Mesenteric fat pad (tissue), 1 donor: ENCODE measurements at places on chromosomes 13 and 19. TPM values are rescaled to one million over a fixed set of nuclear protein-coding genes. Genes with fewer than 3 reads are reported as not detected.

ENOX1 gene
- total RNA-seq = 8.2 TPM

SLC25A41 gene
- not detected for total RNA-seq

DIAPH3 gene
- total RNA-seq = 0.26 TPM

ATP4B gene
- not detected for total RNA-seq

NDUFA7 gene
- 39.9 TPM for total RNA-seq

RASGRP4 gene
- total RNA-seq = 8.4 TPM

TIMM29 gene
- total RNA-seq = 14.4 TPM

CCDC61 gene
- total RNA-seq = 9.8 TPM

CCDC122 gene
- total RNA-seq = 2.4 TPM

GRIN2D gene
- 0.48 TPM for total RNA-seq

STOML3 gene
- not detected for total RNA-seq

DNA sequence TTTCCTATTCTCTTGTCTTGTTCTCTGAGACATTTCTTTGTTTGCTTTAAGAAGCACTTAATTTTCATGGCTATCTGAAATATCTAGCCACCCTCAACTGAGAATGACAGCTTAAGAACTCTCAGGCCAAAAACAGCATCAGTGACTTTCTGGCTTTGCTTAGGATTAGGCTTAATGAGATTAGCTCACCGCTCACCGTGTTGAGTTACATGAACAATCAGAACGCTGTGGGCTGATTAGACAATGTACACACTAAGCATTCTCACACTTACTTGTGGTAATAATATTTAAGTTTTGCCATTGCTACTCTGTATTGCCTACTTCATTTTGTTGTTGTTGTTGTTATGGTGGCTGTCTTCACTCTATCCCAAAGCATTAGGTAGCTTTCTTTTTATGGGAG is 1283.6 kb downstream of the UQCRFS1 start:
- no peak for DNase-seq

DNA sequence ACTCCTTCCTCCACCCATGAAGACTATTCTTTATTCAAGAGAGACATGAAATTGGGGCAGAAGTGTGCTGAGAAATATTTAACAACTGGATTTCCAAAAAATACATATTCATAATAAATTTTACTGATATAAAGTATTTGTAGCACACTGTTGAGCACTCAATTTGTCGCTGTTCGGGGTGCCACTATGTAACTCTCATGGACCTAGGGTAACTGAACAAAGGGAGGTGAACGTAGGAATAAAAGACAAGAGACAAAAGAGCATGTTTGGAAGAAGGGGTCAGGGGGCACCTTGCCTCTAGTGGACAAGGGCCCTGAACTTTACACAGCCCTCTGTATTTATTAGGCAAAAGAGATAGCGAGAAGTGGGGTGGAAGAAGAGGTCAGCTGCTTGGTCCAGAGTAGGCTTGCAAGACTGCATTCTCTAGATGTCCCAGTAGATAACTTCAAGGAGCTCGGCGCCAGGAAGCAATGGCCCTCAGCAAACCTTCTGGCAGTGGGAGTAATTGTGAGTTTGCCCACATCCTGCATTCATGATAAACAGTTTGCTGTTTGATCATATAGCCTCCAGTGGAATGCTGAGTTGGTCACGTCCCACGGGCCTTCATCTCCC is 4.5 kb upstream of the ZNF175 start:
- DNase-seq = no peak

DNA sequence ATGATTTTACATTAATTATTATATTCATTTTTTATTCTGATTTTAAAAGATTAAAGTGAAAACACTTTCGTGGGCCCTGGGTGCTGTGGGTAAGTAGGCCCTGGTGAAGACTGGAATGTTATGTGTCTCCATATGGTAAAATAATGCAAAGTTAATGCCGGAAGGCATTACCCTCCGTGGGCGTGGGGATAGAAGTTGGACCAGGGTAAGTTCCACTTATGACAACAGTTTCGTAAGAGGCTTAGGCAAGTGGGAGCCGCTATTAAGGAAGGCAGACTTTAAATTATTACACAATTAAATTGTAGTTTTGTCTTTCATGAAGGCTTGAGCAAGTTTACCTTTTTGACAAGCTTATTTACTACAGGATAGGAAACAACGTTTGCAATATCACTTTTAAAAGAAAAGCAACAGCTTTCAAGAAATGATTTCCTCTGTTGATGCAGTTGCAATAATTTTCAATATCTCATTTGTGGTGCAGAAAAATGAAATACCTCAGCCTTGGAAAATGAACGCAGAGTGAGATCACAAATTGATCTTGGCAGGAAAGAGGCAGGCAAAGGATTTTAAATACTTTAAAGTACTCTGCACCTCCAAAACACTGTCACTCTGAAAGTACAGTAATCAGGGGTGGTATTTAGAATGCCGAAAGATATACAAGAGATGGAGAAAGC is 310.6 kb downstream of the DCT start:
- no peak for DNase-seq

DNA sequence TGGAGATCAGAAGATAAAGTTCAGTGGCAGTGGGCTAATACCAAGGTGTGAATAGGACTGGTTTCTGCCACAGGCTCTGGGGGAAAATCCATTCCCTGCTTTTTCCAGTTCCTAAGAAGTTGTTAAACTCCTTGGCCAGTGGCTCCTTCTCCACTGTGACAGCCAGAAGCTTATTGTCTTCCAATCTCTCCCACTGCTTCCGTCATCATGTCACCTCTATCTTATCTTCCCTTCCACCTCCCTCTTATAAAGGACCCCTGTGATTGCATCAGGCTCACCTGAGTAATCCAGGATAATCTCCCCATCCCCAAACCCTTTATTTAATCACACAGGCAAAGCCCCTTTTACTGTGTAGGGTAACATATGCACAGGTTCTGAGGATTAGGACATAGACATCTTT is 431.2 kb upstream of the SLC10A2 start:
- DNase-seq = no peak

GRCh38 chr13:77222909-77223308 is 104.0 kb downstream of the MYCBP2 start:
- DNase-seq = no peak

DNA sequence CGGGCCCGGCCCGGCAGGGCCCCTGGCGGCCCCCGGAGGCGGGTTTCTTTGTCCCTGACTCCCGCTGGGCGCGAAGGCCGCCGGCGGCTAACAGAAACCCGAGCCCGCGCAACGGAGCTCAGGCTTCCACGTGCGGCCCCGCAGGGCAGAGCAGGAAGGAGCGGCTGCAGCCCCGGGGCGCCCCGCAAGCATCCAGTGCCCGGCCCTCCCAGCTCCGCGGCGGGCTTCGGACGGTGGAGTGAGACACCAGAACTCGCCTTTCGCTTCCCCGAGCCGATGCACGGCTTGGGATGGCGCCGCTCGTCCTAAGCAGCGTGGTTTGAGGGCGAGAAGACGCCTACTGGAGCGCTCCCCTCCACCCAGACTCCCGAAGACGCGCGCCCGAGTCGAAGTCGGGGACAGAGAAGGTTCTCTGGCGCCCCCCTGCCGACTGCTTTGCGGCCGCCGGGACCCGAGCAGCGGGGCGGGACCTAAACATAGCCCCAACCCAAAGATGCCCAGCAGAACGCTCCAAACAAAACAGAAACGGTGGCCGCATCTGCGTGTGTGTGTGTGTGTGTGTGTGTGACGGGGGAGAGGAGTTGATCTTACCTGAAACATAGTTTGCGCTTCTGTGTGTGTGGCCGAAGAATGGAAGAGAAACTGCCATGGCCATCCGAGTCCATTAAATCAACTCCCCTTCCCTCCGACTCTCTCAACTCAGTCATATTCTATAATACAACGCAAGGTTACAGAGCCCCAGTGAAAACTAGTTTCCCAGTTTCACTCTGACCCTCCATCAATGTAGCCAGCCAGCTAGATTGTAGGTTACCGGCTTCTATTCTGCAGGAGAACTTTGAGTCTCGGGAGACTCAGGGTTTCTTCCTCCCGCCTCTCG is 629 bp upstream of the FGF9 start:
- DNase-seq = no peak

- no peak for DNase-seq
Observed at GRCh38 chr13:68929075-68929745, 1178.4 kb upstream of the ATXN8OS start.

GRCh38 chr19:39132344-39132969 is 6.9 kb downstream of the PAK4 start:
- no peak for DNase-seq

DNA sequence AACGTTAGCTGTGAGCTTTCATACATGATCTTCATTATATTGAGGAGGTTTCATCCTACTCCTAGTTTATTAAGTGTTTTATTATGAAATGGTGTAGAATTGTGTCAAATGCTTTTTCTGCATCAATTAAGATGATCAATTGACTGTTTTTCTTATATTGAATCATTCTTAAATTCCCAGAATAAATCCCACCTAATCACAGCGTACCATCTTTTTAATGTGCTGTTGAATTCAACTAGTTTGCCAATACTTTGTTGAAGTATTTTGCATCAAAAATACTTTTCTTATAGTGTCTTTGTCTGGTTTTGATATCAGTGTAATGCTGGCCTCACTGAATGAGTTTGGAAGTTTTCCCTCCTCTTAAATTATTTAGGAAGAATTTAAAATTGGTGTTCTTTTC is 138.6 kb upstream of the SGCG start:
- no peak for DNase-seq

DNA sequence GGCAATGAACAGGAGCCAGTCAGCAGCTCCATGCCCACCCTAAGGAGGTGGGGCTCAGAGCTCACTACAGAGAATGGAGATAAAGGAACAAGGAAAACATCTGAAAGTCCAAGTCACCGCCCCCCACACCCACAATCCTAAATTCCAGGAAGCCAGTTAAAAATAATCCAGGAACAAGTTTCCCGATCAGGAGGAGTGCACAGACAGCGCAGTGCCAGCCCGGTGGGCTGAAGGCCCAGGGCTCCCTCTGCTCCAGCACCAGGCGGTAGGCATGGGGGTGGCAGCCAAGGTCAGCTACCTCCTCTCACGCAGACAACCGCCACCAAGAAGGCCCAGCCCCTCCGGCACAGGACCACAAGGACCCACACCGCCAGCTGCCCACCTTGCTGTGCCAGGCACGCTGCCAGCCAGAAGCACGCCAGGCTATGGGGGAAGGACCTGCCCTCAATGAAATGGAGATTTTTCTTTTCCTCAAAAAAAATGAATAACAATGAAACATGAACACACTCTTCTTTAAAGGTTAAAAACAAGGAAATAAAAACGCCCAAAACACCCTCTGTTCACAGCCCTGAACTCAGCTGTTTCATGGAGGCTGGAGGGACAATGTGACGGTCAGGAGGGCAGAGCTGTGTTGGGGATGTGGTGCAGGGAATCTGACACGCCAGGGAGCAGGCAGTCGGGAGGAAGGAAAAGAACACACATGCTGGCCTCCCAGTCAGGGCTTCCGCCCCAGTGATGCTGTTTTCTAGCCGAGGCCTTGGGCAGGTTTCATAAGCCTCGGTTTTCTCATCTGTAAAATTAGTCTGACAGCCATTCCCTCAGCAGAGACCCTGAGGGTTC is 11.0 kb downstream of the STK24 start:
- DNase-seq = no peak

DNA sequence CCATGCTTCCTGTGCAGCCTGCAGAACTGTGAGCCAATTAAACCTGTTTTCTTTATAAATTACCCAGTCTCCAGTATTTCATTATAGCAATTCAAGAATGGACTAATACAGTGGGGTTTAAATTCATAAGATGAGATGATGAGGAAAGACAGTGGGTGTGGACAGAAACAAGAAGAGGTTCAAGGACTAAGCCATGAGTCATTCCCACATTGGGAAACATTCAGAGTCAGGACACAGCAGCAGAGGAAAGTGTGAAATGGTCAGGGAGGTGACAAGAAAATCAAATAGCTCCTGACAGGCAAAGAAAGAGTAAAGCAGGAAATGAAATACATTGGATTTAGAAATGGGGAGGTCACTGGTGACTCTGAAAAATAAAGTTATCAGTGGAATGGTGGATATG is 9.1 kb downstream of the ZNF841 start:
- DNase-seq = no peak

GRCh38 chr13:99859178-99860177 is 112.1 kb downstream of the ZIC5 start:
- no peak for DNase-seq

DNA sequence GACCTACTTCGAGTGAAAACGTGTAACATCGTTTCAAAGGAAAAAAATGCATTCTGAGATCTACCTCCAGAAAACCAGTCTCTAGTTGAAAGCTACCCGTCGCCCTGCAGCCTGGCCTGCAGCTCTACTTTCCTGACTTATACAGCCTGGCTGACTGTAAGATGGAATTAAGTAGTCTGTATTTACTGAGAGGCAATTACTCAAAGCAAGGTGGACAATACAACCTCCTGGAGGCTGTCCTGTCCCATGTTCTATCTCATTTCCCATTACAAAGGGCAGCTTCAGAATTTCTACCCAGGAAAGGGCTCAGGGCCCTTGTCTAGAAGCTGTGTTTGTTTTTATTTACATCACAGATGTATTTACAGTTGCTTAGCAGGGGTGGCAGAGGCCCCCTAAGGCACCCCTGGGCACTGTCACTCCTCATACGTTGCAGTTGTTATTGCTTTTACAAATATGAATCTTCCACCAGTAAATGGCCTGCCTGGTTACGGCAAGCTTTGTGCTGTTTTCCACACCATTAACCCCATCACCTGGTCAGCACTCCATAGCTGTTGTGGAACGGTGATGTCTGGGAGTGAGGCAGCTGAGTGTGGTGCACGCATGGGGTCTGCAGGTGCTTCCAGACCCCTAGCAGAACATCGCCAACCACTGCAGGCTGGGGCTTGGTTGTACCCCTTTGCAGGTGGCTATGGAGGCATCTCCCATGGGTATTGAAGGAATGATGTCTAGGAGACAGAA is 46.3 kb upstream of the MTIF3 start:
- no peak for DNase-seq

- no peak for DNase-seq
Observed at GRCh38 chr13:25231517-25231916, 55.8 kb downstream of the MTMR6 start.

DNA sequence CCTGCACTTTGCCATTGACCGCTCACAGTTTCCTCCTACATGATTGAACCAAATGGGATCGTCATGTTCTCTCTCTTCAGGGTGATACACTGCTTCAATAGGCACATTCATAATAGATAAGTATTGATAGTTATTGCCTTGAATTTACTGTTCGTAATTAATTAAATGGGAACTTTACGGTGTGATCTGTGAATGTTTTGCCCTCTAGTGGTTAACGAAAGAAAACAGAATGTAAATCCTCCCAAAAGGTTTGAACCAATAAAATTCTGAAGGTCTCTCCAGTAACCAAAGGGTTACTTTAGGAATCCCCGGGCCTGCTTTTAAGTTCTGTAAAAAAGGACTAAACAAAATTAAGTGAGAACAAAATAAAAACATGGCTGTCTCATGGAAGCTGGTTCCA is 389.3 kb downstream of the DACH1 start:
- no peak for DNase-seq

- DNase-seq = no peak
Observed at GRCh38 chr19:35766571-35767104, 8.7 kb downstream of the PROSER3 start.

GRCh38 chr19:18587561-18587960 is 1.0 kb upstream of the REX1BD start:
- DNase-seq = no peak

GRCh38 chr19:48364598-48365348 is 606 bp downstream of the SYNGR4 start:
- DNase-seq = no peak
